ENCODE measurements at places on chromosomes 2 and 18. TPM values are rescaled to one million over a fixed set of nuclear protein-coding genes. Genes with fewer than 3 reads are reported as not detected.

DNA sequence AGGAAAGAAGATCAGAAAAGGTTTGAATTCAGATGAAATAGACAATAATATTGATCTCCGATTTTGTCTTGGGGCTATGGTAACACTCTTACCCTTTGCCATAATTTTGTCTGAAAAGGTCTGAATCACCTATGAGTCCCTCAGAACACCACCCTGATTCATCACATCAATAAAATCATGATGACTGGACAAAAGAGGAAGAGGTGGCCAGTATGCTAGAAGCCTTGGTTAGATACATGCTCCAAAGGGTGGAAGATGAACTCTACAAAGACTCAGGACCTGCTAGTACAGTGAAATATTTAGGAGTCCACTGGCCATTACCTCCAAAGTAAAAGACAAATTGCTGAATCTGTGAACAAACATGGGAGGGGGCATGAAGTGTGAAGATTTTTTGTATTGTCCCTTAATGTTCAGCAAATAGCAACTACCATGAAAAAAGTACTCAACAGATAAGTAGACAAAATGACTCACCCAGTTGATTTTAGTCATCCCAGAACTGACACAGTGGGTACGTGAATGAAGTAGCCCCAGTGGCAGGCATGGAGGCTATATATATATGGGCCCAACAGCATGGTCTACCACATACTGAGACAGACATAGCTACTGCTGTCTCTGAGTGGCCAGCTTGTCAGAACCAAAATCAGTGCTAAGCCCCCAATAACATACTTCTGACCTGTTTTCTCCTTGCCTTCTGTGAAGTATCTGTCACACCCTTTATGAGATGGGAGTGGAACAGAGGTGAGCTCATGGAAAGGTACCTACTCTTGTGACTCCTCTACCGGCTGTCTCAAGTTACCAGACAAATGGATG, 36.5 kb upstream of the GLS start:
- peak overlapping the region; percentile 43 for H3K27ac ChIP-seq
- DNase-seq = no peak
- H3K36me3 ChIP-seq = no peaks in the 10 kb centered on the region
- peaks cover 41% of the 10 kb centered on the region for H3K4me1 ChIP-seq
- no peaks in the 10 kb centered on the region for H3K27me3 ChIP-seq

FEV gene
- 1.2 TPM for polyA plus RNA-seq

DNA sequence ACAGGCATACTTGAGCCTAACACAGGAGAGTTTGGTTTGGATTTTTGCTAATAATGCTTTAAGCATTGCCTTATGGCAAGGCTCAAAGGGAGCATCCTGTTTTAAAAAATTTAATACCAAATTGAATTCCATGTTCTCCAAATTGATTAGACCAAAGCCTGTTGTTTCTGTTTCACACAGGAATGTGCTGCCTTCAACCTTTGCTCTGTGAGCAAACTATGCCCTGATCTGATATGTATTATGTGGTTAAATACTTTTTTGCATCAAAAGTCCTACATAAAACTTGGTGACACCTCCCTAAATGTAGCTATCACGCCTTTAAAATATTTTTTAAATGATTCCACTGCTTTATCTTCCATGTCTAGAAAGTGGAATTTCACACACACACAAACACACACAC, 691.4 kb downstream of the CPS1 start:
- H3K4me3 ChIP-seq = no peak overlapping the region
- H3K27me3 ChIP-seq = no peaks in the 10 kb centered on the region
- no peak for DNase-seq
- H3K27ac ChIP-seq = no peak overlapping the region
- H3K36me3 ChIP-seq = no peaks in the 10 kb centered on the region
- H3K4me1 ChIP-seq = no peaks in the 10 kb centered on the region

SEPTIN10 gene
- 39.1 TPM for polyA plus RNA-seq

GRCh38 chr2:181104512-181105115, 124.2 kb downstream of the UBE2E3 start:
- peak; percentile 20 for DNase-seq
- peaks cover 16% of the 10 kb centered on the region for H3K4me1 ChIP-seq
- H3K27ac ChIP-seq = no peak overlapping the region
- no peak overlapping the region for H3K4me3 ChIP-seq
- H3K27me3 ChIP-seq = no peaks in the 10 kb centered on the region

HAAO gene
- polyA plus RNA-seq = not detected

CIB4 gene
- polyA plus RNA-seq = not detected

VWC2L gene
- not detected for polyA plus RNA-seq

SULT6B1 gene
- not detected for polyA plus RNA-seq

GRCh38 chr2:233228376-233228775, 23.1 kb upstream of the ATG16L1 start:
- no peaks in the 10 kb centered on the region for H3K27me3 ChIP-seq
- DNase-seq = no peak
- no peak overlapping the region for H3K27ac ChIP-seq

DNA sequence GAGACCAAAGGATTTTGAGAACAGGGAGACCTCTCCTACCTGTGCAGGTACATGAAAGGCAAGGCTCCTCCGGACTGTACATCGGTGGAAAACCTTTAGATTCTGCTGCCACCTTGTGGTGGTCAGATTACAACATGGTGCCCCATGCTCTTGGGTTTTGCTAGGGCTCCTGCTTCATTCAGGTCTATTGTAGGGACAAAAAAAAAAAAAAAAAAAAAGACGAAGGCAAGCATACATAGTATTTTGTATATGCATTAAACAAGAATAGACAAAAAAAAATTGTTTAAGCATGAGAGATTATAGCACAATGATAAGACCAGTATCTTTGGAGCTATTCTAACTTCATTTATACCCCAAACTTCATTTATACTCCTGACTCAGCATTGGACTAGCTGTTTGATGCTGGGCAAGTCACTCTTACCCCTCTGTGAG, 27.4 kb upstream of the SPR start:
- no peaks in the 10 kb centered on the region for H3K36me3 ChIP-seq
- peak; percentile 65 for DNase-seq
- peaks cover 9% of the 10 kb centered on the region for H3K4me1 ChIP-seq

ELOA2 gene
- not detected for polyA plus RNA-seq

GRCh38 chr2:88658326-88658725, 31.1 kb upstream of the EIF2AK3 start:
- no peak for DNase-seq
- H3K27ac ChIP-seq = peak overlapping the region; percentile 68
- H3K27me3 ChIP-seq = no peaks in the 10 kb centered on the region
- no peaks in the 10 kb centered on the region for H3K4me1 ChIP-seq
- no peaks in the 10 kb centered on the region for H3K36me3 ChIP-seq
- no peak overlapping the region for H3K4me3 ChIP-seq

- no peaks in the 10 kb centered on the region for H3K27me3 ChIP-seq
- no peak for DNase-seq
- H3K4me1 ChIP-seq = no peaks in the 10 kb centered on the region
- no peak overlapping the region for H3K27ac ChIP-seq
- H3K36me3 ChIP-seq = no peaks in the 10 kb centered on the region
- H3K4me3 ChIP-seq = no peak overlapping the region
Measured at GRCh38 chr2:176383836-176384442, 114.7 kb downstream of the MTX2 start.

GRCh38 chr2:85181134-85181631, 48.0 kb downstream of the TCF7L1 start:
- H3K36me3 ChIP-seq = no peaks in the 10 kb centered on the region
- DNase-seq = no peak
- no peak overlapping the region for H3K27ac ChIP-seq
- H3K4me3 ChIP-seq = no peak overlapping the region

TNFAIP6 gene
- 0.58 TPM for polyA plus RNA-seq

DNA sequence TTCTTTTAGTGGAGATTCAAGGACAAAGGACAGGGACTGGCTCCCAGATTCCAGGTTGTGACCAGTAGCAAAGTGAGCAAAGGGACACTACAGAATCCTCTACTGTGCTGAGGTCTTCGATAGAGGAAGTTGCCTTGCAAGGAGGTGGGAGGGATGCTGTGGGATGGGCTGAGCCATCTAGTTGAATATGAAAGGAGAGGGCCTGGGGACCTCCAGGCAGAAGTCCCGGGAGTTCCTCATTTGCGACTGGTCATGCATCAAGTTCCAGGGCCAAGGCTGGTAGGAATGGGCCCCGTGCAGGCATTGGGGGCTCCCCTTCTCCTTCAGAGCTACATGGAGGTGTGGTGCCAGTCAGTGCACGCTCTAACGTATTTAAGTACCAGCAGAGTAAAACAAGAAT, 12.6 kb upstream of the PROM2 start:
- H3K4me3 ChIP-seq = no peak overlapping the region
- no peaks in the 10 kb centered on the region for H3K27me3 ChIP-seq
- H3K27ac ChIP-seq = no peak overlapping the region
- DNase-seq = no peak
- H3K4me1 ChIP-seq = no peaks in the 10 kb centered on the region

PCBP1 gene
- polyA plus RNA-seq = 60.7 TPM

DNA sequence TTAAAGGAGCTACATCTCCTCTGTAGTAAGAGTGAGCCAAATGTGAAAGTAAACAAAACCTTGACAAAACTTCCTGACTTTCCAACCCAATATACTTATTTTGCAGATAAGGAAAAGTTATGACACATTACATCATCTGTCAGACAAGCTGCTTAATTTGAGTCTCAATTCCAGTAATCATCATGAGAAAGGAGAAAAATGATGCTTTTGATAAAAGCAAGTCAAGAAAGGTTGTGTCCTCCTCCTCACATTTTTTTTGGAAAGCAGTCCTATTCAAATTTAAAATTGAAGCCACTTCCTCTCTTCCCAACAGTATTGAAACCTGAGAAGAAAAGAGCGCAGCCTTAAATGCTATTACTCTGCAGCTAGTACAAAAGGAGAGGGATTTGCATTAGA, 519.6 kb downstream of the LRP1B start:
- H3K27ac ChIP-seq = no peak overlapping the region
- DNase-seq = no peak
- peak overlapping the region; percentile 6 for H3K4me3 ChIP-seq
- H3K27me3 ChIP-seq = no peaks in the 10 kb centered on the region
- peaks cover 3% of the 10 kb centered on the region for H3K4me1 ChIP-seq
- H3K36me3 ChIP-seq = no peaks in the 10 kb centered on the region

CNDP2 gene
- 84.9 TPM for polyA plus RNA-seq

DNA sequence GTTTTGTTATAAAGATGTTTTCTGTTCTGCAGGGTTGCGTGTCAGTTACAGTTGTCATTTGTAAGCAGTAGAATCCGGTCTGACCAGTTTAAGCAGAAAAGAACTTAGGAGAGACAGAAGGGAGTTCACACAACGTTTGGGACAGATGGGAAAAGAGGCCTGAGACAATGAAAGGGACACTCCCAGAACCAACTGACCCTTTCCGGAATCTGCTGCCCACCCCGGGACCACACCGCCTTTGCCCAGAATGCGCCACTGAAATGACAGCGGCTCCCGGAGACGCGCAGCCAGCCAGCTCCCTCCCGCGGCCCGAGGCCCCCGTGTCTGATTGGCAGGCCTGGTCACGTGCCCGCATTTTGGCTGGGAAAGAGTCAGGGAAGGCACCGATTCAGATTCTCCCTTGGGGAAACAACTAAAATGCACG, 244.6 kb downstream of the BCL2 start:
- peak; percentile 63 for DNase-seq
- no peaks in the 10 kb centered on the region for H3K27me3 ChIP-seq
- no peak overlapping the region for H3K27ac ChIP-seq
- no peaks in the 10 kb centered on the region for H3K4me1 ChIP-seq

DNA sequence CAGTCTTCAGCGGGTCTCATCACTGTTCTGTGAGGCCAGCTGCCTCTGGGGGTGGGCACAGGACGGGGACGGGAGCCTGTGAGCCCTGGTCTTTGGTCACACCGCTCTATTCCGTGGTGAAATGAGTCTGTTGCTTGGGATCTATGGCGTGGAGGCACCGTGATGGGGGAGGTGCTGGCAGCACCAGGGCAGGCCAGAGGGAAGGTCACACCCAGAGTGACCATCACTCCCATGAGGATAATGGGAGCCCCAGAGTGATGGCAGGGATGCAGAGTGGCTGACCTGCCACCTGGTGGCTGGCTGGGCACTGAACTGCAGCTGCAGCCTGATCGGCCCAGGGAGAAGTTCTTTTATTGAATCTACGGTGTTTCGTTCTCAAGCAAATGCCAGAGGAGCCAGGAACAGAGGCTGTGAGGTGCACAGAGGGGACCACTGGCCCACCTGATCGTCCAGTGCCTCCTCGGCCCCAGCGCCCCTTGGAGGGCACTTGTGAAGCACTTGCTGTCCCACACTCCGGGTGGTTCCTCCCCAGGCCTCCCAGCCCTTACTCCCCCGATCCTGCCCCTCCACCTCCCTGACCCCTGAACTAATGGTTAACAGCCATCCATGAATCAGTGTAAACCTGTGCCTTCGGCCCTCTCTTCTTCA, 17.9 kb downstream of the KCNIP3 start:
- H3K27me3 ChIP-seq = no peaks in the 10 kb centered on the region
- H3K4me1 ChIP-seq = no peaks in the 10 kb centered on the region
- no peak overlapping the region for H3K4me3 ChIP-seq
- peak; percentile 85 for DNase-seq
- H3K36me3 ChIP-seq = no peaks in the 10 kb centered on the region

CELF4 gene
- polyA plus RNA-seq = 0.26 TPM

SNED1 gene
- 0.03 TPM for polyA plus RNA-seq

NDUFAF7 gene
- polyA plus RNA-seq = 36.1 TPM

CD302 gene
- 5.1 TPM for polyA plus RNA-seq

TMEM17 gene
- polyA plus RNA-seq = 8.6 TPM

DNA sequence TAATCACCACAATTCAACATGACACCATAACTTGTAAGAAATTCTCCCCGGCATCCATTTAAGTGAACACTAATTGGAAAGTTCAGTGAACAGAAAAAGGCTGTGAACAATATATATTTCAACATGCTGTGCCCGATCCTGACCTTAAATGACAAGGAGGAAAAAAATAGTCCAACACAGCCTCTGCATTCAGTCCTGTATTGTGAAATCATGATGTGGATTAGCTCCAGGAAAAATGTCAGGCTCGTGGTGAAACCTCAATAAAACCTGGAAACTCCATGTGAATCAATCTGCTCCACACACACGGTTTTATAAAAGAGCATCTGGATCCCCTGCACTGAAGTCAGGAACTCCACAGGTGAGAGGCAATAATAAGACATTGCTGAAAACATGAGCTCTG, 145.4 kb upstream of the SPOPL start:
- H3K27ac ChIP-seq = no peak overlapping the region
- no peak overlapping the region for H3K4me3 ChIP-seq
- H3K4me1 ChIP-seq = no peaks in the 10 kb centered on the region
- H3K27me3 ChIP-seq = no peaks in the 10 kb centered on the region
- no peaks in the 10 kb centered on the region for H3K36me3 ChIP-seq
- DNase-seq = no peak

- peaks cover 23% of the 10 kb centered on the region for H3K36me3 ChIP-seq
- H3K27me3 ChIP-seq = no peaks in the 10 kb centered on the region
- peaks cover 18% of the 10 kb centered on the region for H3K4me1 ChIP-seq
- H3K4me3 ChIP-seq = no peak overlapping the region
Measured at GRCh38 chr2:223602972-223603371, 811 bp upstream of the SCG2 start.

DNA sequence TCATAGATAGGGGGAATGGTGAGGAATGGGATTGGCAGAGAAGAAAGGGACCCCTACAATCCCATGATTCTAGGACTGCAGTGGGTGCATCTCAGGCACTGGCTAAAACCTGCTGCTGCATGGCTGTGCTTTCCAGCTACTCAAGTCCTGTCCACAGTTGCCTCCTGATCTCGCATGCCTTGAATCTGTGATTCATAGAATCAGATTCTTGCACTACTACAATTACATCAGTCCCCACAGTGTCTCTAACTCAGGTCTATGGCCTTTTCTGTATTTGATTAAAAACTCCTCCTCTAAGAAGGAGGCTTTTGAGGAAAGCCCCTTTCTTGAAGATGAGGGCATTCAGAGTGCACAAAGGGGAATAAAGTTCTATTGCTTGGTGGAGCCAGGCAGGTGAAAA, 117.4 kb downstream of the LRATD1 start:
- no peak overlapping the region for H3K27ac ChIP-seq
- no peak for DNase-seq
- H3K4me3 ChIP-seq = no peak overlapping the region
- no peaks in the 10 kb centered on the region for H3K36me3 ChIP-seq

BCL2 gene
- 1.2 TPM for polyA plus RNA-seq
